ENCODE measurements at places on chromosomes 12 and 14. TPM values are rescaled to one million over a fixed set of nuclear protein-coding genes. Genes with fewer than 3 reads are reported as not detected.

The DPF3 gene
- polyA plus RNA-seq, result 30.5 TPM

- H3K27me3 ChIP-seq, result no peaks in the 10 kb centered on the region
- no peak for DNase-seq
- no peak overlapping the region for H3K27ac ChIP-seq
- peaks cover 5% of the 10 kb centered on the region for H3K36me3 ChIP-seq
- no peaks in the 10 kb centered on the region for H3K4me1 ChIP-seq
Observed at GRCh38 chr12:7001921-7002591, 16.2 kb downstream of the LPCAT3 start.

- H3K4me3 ChIP-seq, result no peak overlapping the region
- no peak for DNase-seq
- H3K36me3 ChIP-seq, result no peaks in the 10 kb centered on the region
- no peak overlapping the region for H3K27ac ChIP-seq
- H3K4me1 ChIP-seq, result no peaks in the 10 kb centered on the region
- H3K27me3 ChIP-seq, result peaks cover 2% of the 10 kb centered on the region
Observed at GRCh38 chr12:9951026-9951675, 19.0 kb upstream of the CLEC2A start.

- DNase-seq, result no peak
- no peaks in the 10 kb centered on the region for H3K4me1 ChIP-seq
- H3K27me3 ChIP-seq, result 0 out of 2 replicates have a peak, but pooled peaks cover 2% of the 10 kb centered on the region
- H3K36me3 ChIP-seq, result no peaks in the 10 kb centered on the region
- no peak overlapping the region for H3K27ac ChIP-seq
- no peak overlapping the region for H3K4me3 ChIP-seq
Observed at GRCh38 chr14:70836946-70837345, 27.6 kb upstream of the MAP3K9 start.

DNA sequence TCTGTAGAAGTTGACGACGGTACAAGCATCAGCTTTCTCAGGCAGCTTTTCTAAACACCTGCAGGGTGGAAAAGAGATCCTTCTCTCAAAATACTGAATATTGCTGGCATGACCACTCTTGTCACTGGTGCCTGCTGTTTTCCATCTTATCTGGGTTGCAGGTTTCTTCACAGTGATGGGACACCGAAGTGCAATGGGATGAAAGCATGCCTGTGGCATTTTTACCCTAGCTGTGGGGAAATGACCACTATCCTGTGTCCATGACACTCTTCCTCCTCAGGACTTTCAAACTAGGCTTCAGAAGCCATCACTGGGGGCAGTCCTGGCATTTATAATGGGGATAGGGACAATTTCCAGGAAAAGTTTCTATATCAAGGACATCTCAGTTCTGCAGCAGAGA lies 98.5 kb downstream of the ETV6 start:
- peaks cover 1% of the 10 kb centered on the region for H3K36me3 ChIP-seq
- H3K4me1 ChIP-seq, result peaks cover 7% of the 10 kb centered on the region
- H3K4me3 ChIP-seq, result no peak overlapping the region
- no peak overlapping the region for H3K27ac ChIP-seq
- no peaks in the 10 kb centered on the region for H3K27me3 ChIP-seq
- no peak for DNase-seq

GRCh38 chr12:112018571-112019237 lies 5.5 kb downstream of the ERP29 start:
- no peaks in the 10 kb centered on the region for H3K27me3 ChIP-seq
- peaks cover 9% of the 10 kb centered on the region for H3K4me1 ChIP-seq
- H3K36me3 ChIP-seq, result peaks cover 26% of the 10 kb centered on the region

- no peaks in the 10 kb centered on the region for H3K4me1 ChIP-seq
- H3K27ac ChIP-seq, result no peak overlapping the region
- no peaks in the 10 kb centered on the region for H3K27me3 ChIP-seq
- DNase-seq, result no peak
- H3K4me3 ChIP-seq, result no peak overlapping the region
Observed at GRCh38 chr12:130776857-130777339, 60.8 kb upstream of the RIMBP2 start.

All from IMR-90 (cell line).